CD4-positive, alpha-beta T cell treated with Interleukin-1 beta for 1 hour (primary cell): ENCODE measurements at places on chromosomes 2 and 18.
A peak's percentile ranks its signal among the peaks of the same experiment; 100 is the strongest.

- DNase-seq, result no peak
Observed at GRCh38 chr2:226256237-226256636, 543.4 kb downstream of the IRS1 start.

DNA sequence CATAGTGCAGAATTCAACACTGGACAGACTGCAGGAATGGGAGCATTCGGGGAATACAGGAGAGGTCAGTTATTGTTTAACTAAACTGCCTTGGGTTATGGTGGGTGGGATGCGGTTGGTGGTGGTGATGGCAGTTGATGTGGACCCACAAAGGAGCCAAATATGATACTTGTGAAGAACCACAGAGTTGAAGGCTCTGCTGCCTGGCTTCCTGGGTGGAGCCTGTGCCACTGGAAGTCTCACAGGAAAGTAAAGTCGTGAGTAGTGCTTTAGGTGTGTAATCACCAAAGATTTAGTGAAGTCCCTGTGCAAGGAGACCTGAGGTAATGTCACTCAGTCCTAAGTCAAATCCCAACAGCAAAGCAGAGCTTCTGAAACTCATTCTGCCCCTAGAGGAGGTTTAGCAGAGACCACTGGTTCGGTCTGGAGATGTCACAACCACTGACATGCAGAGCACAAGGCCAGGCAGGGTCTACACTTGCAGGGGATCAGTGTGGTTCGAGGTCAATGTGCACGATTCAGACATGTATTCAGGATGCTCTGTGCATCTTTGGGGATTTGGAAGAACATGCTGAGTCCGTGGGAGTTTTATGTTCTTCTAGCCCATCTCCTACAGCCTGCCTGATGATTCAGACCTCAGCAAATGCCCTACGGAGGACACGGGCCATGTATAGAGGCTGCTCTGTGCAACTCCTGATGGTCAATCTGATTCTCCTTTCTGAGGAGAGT, 1150.9 kb downstream of the RPIA start:
- DNase-seq, result no peak

DNA sequence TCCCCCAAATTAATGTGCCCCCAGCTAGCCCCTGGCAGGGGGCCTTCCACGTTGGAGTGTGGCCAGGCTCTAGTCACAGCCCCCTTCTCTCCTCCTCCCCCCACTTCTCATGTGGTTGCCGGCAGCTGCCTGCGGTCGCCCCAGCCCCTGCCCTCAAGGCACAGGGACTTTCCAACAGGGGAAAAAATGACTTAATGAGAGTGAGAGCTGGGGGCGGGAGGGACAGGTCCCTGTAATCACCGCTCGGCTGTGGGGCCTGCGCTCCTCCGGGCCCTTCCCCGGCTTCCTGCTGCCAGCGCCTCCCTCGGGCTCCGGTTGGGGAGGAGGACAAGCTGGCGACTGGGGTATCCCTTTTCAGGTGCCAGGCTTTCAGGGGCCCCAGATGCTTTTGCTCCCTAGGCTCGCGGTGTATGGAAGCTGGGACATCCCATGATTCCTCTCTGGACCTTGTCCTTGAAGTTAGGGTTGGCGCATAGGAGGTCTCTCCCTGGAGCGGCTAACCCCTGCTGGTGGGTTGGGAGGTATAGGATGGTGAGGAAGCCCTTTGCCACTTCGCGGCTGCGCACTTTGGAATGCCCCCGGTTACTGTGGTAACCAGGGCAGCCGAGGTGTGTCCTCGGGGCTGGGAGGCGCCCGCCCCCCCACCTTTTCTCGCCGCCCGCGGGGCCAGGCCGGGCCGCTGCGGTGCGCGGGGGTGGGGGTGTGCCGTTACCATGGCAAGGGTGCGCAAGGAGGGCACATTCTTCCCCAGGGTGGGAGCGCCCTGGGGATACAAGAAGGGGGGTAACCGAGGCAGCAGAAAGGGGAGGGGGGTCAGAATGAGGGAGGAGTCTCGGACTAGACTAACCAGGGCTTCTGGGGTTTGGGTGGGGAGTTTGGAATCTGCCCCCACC, 16.1 kb downstream of the WNT10A start:
- peak; percentile 92 for DNase-seq

DNA sequence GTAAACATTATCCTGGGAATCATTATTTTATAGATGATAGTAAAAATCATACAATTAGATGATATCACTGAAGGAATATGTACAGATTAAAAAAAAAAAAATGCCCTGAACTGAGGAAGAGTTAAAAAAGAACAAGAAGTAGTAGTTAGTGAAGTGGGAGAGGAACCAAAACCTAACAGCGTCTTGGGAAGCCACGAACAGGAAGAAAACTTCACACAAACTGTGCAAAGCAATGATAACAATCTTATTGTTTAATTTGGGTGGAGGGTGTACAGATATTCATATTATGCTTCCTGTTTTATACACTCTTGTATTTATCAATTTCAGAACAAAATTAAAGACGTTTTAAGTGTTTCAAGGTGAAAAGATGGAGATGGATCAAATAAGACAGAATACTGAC, 3.5 kb downstream of the HEATR5B start:
- DNase-seq, result no peak

- no peak for DNase-seq
Observed at GRCh38 chr2:27376151-27376865, 4.2 kb downstream of the ZNF513 start.
